NCI-H345 (cell line): ENCODE measurements at places on chromosomes 11 and 22.

DNA sequence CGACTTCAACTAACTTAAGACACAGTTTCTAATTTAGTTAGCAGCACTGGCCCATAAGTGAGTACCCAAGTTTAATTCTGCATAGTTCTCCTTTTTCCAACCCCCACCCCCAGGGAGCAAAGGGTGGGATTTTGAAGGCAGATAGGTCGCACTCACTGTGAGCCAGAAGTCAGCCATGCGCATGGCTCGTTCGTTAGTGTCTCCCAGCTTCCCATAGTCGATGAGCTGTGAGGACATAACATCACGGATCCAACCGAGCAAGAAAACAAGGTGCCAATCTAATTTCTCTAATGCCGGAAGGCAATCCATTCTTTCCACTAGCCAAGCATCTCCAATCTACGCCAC is 577 bp downstream of the MRPL17 start:
- DNase-seq = peak; percentile 31

- DNase-seq = peak; percentile 60
Observed at GRCh38 chr11:32893343-32894148, 935 bp downstream of the QSER1 start.

DNA sequence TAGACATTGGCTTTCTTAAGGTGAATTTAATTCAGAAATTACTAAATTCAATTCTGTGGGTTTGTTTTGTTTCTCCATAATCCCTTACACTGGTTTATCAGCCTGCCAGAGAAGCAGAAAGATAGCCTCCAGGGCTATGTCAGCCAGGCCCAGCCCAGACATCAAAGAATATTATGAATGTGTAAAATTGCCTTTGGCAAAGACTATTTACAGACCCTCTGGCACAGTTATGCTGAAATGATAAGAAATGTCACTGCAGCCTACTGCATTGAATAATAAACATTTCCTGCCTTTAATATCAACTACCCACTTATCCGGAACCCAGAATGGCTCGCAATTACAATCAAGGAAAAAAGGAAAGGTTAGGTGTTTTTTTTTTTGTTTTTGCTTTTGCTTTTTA is 562.5 kb upstream of the LRRC4C start:
- DNase-seq = no peak

DNA sequence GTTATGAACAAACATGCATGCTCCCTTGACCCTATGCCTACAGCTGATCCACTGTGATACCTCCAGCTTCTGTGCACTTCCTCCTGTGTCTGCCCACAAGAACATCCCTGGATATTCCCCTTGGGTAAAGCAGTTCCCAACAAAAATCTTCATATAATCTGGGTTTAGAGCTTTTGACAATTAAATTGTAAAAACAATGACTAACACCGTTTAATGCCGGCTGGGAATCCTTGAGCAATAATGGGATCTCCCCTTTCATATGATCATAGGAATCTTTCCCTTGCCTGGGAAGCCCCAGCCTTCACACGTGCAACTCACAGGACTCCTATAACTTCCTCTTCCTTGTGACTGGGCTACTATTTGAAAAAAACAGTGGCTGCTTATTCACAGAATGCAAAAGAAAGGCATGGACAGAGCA is 6.3 kb upstream of the ZC3H12C start:
- DNase-seq = no peak

- DNase-seq = no peak
Observed at GRCh38 chr11:72350752-72351151, 83.6 kb downstream of the CLPB start.

DNA sequence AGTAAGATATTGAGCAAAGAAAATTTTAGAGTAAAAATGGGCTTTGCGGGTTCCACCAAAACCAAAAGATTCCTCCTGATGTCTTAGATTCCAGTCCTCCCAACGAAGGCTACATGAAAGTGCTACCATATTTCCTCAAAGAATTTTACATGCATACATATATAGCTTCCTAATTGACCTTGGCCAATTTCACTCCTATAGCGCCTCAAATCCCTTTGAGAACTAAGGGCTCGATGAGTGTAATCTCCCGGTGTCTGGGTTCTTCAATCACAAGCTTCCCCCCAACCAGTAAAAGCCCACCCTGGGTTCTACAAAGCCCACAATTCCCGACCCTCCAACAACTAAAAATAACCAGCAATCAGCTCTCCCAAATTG is 1.2 kb downstream of the SIK3 start:
- DNase-seq = no peak

- DNase-seq = peak; percentile 14
Observed at GRCh38 chr22:36027579-36027934, 1.1 kb downstream of the RBFOX2 start.

- no peak for DNase-seq
Observed at GRCh38 chr22:45358127-45358526, 48.4 kb downstream of the FAM118A start.

GRCh38 chr22:20549232-20549841 is 41.9 kb downstream of the MED15 start:
- no peak for DNase-seq

DNA sequence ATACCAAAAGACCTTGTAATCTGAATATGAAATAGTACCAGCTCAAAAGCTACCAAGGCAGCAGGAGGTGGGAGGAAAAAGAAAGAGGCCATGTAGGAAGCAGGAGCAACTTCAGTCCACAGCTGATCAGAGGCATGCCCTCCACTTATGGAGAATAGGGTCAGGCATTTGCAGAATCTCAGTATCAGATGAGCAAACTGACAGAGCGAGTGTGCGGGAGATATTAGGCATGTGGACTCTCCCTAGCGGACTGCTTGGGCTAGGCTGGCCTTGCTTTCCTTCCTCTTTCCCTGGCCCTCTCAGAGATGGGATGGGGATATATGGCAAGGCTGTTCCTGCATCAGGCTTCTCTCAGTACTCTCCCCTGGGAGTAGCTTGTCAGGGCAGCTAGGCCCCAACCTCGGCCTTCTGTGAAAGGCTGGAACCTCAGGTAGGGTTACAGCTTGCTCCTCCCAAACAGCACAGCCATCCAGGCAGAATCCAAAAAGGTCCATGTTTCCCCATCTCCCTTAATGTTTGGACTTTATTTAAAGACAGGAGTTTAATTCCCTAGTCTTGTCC is 37.0 kb downstream of the ETS1 start:
- DNase-seq = no peak

- DNase-seq = no peak
Observed at GRCh38 chr11:10727146-10727851, 23.7 kb upstream of the CTR9 start.

DNA sequence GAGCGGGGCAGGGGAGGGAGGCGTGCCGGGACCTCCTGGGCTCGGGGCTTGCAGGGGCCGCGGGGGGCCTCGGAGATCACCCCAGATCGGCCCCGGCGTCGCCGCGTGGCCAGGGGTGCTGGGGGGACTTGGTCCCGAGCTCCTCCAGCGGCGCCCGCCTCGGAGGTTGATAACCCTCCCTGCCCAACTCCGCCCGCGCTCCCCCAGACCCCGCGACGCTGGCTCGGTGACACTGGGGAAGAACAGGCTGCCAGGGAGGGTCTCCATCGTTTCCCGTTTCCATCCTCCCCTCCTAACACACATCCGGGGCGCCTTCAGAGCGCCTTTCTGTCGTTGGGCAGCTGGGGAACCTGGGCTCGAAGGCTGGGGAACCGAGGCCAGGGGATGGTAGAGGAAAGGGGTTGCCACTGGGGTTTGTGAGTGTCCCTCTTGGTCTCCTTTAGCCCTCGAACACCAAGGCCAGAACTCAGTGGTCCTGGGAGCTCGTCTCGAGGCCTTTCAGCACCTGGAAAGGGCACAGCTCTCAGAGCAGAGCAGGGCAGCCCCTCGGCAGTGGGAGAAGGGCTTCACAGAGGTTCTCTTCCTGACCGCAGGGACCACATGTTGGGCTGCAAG is 431 bp downstream of the SLC37A2 start:
- DNase-seq = no peak

GRCh38 chr11:71268706-71269321 is 16.4 kb upstream of the SHANK2 start:
- DNase-seq = no peak

DNA sequence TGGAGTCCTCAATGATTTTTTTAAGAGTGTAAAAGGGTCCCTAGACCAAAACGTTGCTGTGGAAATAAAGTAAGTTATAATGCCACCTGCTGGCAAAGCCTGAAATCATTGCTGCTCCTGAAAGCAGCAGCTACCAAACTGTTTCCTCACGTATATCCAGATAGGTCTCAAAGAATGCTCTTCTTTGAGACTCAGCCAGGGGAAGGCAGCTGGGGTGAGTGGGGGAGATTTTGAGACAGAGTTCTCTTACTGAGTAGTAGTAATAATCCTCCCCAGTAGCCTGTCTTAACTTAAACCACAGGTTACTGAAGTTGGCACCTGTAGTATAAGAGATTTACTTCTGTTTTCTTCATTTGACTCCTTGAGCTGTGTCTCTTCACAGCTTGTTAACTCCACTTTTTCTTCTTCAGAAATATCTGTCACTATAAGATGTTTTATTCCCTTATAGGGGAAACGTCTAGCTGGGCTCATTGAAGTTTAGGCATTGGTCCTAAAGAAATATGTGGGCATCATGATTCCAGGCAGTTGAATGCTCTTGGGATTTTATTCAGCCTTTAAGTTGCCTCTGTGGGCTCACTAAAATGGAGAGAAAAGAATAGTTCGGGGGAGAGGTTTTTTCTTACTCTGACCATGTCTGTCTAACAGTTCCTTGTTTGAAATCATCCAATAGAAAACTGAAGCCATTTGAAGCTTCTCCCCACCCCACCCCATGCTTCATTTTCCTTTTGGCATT is 77.9 kb downstream of the BTBD10 start:
- DNase-seq = peak; percentile 31

GRCh38 chr11:119888119-119888518 is 159.1 kb upstream of the NECTIN1 start:
- DNase-seq = no peak

DNA sequence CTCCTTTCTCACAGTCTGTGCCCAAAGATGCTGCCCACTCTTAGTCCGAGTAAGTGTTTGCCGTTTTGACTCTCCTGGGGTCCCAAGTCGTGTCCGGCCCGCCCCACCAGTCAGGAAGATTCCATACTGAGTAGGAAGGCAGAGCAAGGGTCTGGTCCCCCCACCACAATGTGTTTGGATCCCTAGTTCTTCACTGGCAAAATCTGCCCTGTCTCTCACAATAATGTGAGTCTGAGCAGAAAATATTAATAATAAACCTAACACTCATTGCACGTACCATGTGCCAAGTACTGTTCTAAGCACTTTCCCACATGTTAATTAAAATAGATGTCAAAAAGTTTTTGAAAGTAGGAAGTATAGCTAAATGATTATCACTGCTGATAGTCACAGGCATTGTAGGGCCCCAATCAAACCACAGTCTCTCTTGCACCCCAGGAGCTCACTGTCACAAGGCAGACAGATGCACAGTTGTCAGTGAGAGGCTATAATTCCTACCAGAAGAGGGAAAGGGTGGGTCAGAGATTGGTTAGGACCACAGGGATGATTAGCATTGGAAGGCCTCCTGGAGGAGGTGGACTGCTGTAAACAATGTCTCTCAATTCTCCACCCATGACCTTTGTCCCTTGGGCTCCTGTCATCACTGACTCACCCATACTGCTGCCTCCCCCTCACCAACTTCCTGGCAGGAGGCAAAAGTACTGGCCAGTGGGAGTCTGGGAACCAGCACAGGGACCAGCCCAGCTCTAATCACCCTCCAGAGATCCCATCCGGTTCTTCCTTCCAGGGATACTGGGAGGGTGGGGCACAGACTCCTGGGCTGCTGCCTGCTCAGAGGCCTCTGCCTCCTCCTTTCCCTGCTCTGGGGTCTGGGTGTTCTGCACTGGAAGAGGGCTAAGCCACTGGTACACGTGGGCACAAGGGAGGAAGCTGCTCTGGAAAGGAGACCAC is 1.0 kb upstream of the POLD4 start:
- DNase-seq = no peak

DNA sequence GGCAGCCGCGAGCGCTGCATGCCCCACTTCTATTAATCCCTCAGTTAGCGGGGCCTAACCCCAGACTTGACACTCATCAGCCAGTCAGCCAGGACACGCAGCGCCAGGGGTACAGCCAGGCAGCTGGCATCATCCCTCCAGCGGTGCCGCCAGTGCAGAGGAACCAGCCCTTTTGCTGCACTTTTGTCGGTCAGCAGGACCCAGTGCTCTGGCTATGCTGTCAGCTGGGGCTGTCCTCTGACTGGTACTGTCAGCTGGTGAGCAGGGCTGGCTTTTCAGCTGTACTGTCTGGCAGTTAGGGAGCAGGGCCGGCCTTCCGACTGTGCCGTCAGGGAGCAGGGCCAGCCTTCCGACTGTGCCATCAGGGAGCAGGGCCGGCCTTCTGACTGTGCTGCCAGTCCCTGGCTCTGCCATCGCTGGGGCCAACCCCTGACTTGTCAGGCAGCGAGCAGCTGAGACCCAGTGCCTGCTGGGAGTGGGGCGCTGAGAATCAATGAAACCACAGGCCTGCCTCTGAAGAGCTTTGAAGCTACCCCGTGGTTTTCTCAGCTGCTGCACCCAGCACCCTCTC is 115.4 kb downstream of the KIAA1671 start:
- peak; percentile 16 for DNase-seq

DNA sequence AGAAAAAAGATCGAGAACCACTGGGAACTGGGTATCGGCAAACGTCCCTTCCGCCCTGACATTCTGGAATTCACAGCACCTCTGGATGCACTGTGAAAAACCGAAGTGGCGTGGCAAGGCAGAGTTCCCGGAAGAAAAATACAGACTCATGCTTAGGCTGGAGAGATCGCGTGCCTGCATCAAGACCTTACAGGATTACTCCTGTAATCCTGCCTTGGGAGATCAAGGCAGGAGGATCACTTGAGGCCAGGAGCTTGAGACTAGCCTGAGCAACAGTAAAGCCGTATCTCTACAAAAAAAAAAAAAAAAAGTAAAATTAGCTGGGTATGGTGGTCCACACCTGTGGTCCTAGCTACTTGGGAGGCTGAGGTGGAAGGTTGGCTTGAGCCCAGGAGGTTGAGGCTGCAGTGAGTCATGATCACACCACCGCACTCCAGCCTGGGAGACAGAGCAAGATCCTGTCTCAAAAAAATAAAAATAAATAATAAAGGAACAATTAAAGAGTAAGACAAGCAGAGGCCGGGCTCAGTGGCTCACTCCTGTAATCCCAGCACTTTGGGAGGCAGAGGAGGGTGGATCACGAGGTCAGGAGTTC is 19.9 kb upstream of the TEF start:
- DNase-seq = no peak

DNA sequence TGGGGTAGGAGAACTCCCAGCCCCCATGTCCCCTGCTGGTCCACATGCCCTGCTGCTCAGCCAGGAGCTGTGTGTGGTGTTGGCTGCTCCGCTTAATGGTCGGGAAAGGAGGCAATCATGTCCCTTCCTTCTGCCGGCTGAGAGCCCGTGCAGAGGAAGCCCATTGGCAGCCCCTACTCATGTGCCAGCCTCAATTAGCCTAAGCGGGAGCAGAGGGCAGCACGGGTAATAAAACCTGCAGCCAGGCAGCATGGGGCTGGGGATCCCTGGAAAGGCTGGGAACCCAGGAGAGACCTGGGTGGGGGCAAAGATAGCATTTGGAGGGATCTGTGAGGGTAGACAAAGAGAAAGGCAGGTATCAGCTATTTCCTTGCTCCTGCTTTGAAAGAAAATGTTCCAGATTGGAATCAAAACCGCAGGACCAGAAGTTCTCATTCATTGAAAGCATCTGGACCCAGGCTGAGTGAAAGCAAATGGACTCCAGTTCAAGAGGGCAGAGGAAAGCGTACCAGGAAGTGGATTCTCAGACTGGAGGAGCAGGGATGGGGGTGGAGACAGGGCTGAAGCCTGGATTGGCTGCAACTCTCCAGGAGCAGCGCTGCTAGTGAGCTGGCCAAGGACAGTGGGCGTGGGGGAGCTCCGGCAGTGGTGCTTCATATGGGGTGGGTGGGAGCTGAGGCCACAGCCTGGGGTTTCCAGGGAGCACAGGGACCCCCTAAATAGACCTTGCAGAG is 103.4 kb upstream of the NECTIN1 start:
- DNase-seq = no peak
